Activated CD8-positive, alpha-beta memory T cell treated with anti-CD3 and anti-CD28 coated beads for 1 hour (primary cell): ENCODE measurements at places on chromosomes 5 and 9.

DNA sequence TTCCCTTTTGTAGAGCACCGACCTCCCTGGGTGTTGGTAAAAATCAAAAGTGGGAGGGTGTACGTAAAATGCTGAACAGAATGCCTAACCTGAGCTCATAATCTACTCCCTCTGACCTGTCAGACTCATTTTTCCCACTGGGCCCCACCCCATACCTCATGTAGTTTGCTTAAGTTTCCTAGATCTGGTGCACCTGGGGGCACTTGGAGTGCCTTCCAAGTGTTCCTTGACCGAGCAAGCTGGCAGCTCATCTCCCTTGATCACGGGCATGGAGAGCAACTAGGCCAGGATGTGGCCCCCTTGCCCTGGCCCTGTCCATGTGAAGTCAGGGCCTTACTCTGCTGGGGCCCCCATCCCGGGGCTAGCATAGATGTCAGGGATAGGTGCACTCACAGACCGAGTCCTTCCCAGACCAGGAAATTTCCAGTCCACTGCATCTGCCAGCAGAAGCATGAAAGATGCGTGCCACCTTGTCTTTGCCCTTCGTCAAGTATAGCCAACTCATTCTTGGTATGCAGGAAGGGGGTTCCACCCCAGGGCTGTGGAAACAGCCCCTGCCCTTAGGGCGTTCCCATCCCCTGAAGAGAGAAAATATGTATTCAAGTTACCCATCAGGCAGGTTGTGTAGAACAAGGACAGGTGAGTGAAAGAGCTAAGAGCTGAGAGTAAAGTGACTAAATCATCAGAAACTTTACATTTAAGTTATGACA, 41.9 kb downstream of the SLC22A5 start:
- DNase-seq = no peak

DNA sequence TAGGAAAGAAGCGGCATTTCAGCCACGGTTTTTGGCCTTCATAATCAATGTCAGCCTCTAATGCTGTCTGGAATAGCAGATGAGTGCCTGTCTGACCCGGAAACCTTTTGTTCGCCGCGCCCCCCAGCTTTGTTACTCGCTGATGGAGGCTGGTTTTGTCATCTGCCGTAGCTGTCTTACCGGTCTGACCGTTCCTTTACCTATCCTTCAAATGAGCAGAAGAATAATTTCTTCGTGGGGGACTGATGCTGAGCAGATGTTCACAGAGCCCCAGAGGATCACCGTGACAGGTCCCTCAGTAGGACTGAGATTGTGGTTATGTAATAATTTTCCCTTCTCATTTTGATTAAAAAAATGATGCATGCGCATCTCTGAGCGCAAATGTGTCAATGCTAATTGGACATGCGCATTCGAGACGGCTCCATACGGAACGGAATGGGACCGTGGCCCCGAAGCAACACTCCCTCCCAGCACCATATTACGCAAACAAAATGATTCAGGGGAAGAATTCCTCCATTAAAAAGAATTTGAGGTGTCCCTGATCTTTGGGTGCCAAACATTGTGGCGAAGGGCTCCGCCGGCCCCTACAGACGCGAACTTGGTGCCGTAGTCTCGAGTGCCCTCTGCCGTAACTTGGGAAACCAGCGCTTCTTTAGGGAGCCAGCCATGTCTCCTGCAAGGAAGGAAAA, 27.6 kb downstream of the TLX3 start:
- DNase-seq = no peak

DNA sequence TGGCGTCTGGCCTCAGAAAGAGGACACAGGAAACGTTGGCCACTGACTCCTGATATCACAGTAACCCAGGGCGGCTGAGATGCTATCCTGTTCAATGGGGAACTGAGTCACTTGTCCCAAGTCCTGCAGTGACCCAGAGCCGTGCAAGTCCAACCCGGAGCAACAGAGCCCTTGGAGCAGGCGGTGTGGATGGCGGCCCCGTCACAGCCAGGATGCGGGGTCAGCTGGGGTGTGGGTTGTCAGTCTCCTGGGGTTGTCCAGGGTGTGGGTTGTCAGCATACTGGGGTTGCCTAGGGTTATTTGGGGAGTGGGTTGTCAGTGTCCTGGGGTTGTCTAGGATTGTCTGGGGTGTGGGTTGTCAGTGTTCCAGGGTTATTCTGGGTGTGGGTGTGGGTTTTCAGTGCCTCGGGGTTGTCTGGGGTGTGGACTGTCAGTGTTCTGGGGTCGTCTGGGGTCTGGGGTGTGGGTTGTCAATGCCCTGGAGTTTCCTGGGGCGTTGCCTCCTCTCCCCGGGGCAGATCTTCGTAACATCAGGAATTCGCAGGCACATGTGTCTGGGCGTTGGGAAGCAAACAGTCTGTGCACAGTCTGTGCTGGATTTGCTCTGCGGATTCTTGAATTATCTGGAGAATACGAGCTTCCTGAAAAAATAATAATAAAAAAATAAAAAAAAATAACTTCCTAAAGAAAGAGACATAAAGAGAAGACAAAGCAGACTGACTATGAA, 257.5 kb downstream of the PARP8 start:
- no peak for DNase-seq

- no peak for DNase-seq
Measured at GRCh38 chr5:14806456-14806855, 65.1 kb downstream of the ANKH start.

DNA sequence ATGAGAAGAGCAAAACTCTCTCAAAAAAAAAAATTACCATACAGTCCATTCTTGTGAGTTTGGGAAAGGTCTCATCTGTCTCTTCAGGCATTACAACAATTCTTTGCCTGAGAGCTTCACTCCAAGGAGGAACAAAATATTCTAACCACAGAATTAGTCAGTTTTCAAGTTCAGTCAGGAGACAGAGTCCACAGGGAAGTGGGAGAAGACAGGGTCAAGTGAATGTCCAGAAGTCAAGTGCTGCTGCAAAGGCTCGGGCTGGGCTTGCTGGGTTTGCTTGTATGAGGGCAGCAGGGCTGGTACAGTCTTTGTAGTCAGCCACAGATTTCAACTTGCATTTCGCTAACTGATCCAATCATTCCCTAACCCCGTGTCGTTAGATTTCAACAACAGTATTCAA, 17.6 kb upstream of the HEXB start:
- DNase-seq = no peak
